ENCODE measurements at places on chromosomes 4 and X.

GRCh38 chrX:10001496-10001895 is 34.3 kb downstream of the CLDN34 start:
- DNase-seq: peak; percentile 78

- no peak for DNase-seq
Measured at GRCh38 chrX:13491061-13491460, 78.3 kb upstream of the EGFL6 start.

- no peak for DNase-seq
Measured at GRCh38 chr4:15443371-15444160, 15.7 kb downstream of the C1QTNF7 start.

GRCh38 chr4:39510348-39510929 is 16.8 kb downstream of the UGDH start:
- DNase-seq: no peak

GRCh38 chr4:8537041-8537461 is 43.1 kb upstream of the GPR78 start:
- peak; percentile 92 for DNase-seq

DNA sequence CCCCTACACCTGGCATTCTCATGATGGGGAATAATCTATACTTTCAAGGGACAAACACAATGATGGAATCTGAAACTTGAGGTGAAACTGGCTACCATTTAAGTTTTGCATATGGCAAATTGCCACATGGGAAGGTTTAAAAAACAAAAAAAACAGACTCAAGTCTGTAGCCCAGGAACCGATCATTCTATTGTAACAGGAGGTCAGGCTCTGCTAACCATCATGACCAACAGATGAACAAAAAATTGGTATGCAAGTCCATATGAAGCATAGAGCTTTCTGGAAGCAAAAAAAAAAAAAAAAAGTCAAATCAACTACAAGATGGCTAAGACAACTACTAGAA is 594.3 kb upstream of the DIPK2B start:
- no peak for DNase-seq

- peak; percentile 89 for DNase-seq
Measured at GRCh38 chr4:186676531-186677161, 47.0 kb downstream of the FAT1 start.

- DNase-seq: no peak
Measured at GRCh38 chr4:47473141-47473750, 9.7 kb upstream of the COMMD8 start.

DNA sequence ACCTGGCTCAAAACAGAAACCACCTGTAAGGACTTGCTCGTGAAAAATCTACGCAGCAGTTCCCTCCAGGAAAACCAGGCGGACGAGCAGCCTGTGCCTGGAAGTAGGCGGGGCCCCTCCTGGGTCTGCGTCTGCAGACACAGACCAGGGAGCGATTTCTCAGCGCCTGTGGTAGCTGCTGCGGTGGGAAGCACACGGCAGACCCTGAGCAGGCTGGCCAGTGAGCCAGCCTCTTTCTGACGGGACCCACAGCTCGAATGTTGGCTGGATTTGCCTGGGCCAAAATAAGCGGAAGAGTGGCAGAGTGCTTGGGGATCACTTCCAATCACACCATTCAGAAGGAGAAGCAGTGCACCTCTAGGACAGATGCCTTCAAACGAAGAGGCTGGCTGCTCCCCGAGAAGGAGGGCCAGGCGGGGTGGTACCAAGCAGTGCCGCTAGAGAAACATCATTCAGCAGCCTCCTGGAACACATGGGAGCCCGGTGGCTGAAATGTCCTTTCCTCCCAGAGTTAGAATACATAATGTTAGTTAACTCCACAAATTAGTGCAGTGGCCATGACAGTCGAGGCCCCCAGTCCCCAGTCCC is 85.9 kb downstream of the GATB start:
- DNase-seq: peak; percentile 33

DNA sequence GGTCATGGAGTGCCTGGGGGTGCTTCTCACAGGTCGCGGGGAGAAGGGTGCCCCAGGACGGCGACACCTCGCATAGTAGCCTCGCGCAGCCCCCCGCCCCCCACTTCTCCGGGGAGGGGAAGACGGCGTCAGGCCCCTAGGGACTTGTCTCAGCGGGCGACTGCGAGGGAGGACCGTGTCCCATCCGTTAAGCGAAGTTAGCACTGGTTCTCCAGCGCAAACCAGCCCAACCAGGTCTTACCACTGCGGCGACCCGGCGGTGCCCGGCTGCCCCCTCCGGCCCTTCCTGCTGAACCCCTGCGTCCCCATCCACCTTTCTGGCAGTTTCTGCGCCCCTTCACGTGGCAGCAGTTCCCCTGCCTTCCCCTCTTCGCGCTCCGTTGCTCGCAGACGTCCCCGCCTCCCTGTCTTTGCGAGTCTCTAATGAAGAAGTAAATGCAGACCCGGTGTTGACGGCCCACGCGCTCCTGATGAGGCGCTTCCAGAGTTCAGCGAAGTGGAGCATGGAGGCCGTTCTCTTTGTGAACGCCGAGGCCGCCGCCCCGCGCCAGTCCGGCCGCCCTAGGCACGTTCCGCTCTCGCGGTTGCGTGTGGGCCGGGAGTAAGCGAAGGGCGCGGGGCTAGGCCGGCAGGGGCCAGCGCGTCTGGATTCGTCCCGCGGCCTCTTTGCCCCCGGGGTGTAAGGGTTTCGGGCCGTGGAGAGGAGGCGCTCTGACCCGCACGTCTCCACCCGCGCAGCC is 3.0 kb downstream of the SLIT2 start:
- DNase-seq: peak; percentile 44

DNA sequence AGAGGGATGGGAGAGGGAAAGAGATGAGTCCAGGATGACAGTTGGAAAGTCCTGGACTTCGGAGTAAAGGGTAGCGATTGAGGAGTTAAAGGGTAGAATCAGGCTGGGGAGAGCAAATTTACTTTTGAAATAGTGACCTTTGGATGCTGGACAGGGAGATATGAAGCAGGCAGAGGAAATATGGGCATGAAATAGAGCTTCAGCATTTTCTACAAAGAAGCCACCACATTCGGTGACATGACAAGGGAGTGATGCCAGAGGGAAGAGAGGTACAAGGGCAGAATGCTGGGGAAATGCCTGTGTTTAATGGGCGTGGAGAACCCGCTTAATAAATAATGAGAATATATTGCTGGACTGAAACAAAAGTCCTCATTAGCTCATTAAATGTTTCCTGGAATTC is 92.7 kb downstream of the TBL1X start:
- DNase-seq: no peak

GRCh38 chr4:13545394-13545808 is 1.1 kb upstream of the NKX3-2 start:
- no peak for DNase-seq

- DNase-seq: peak; percentile 62
Measured at GRCh38 chr4:121794505-121795188, 6.5 kb upstream of the EXOSC9 start.

DNA sequence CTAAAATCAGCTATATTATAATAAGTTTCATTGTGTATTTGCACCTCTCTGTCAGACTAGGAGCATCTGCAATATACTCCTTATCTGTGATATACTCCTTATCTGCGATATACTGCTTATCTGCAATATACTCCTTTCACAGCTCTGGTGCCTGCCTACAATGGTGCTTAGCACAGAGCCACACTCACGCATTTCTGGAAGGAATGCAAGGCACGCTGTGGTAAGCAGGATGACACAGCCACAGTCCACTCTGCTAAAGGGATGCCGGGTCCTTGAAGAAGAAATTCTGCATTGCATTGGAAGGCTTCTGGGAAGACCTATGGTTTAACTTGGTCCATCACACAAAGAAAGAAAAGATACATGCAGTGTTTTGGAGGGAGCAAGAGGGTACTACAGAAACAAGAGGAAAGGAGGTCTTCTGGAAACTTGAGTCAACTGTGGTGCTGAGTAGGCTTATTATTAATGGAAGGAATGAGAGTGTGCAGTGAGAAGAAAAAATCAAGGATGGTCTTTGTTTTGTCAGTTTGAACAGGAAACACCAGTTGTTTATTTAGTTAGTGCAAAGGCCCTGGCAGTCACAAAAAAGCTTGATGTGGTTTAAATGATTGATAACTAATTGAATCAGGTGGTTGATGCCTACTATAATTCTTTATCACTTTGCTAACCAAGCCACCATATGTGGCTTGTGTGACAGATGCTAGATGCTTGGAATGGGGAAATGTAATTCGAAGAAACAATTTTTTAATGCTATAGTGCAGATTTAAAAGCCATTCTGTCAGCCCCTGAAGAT is 342.3 kb downstream of the GRXCR1 start:
- peak; percentile 25 for DNase-seq

DNA sequence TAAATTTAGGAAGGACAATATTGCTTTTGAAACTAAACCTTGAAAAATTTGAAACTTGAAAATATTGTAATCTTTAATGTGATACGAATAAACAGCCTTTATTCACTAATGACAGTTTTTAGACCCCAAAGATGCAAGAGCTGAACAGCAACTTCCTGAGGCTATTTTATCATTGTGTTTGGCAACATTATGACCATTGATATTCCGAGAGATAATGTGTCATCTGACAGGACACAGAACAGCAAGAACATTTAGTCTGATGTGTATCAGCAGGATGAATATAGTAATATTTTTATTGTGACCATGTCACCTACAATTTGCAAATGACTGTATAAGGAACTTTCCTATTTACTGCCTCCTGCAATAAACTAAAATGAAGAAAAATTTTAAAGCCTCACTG is 316.0 kb downstream of the ADAM29 start:
- DNase-seq: no peak

- DNase-seq: no peak
Measured at GRCh38 chr4:79175716-79176115, 150.1 kb downstream of the NAA11 start.

DNA sequence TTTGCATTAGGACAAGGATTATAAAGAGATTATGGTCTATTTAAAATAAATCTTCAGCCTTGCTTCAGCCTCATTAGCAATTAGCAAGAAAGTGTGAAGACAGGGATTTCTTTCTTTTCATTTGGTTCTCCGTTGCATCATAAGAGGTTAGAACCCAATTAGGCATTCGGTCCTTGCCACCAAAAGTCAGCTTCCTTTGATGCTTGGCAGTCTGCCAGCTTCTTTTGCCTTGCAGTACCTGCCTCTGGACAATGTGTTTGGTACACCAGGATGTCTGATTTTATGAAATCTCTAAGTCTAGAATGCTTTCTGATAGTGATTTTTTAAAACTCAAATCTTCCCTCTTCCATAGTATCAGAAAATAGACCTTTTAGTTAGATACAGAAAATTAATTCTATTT is 12.4 kb downstream of the SMIM20 start:
- no peak for DNase-seq

- DNase-seq: no peak
Measured at GRCh38 chr4:172243551-172243950, 430.3 kb downstream of the GALNTL6 start.

DNA sequence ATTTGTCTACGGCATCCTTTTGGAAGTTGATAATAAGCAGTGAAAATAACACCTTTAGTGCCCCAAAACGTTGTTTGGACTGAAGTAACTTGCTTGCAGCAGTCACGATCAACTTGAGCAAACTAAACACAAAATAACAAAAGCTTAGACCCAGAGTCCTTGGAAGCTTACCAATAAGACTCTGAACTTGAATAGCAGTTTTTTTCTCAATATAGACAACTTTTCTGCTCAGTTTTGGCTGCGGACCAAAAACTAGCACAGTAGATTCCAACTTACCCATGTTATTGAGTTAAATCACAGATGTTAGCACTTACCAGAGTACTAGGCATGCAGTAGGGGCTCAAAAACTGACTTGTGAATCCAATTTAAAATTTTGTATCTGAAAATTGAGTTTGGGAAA is 746.9 kb downstream of the PCDH19 start:
- DNase-seq: no peak

- no peak for DNase-seq
Measured at GRCh38 chr4:98260047-98260578, 1.1 kb upstream of the RAP1GDS1 start.

DNA sequence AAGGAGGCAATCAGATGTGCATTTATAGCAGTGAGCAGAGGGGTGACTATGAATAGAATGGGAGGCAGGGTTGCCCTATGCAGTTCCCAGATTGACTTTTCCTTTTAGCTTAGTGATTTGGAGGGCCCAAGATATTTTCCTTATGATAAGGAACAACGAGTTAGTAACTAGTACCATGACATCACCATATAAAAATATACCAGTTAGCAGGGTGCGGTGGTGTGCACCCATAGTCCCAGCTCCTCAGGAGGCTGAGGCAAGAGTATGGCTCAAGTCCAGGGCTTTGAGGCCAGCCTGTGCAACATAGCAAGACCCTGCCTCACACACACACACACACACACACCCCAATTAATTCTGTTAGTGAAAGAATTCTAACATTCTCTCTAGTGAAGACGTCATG is 53.0 kb downstream of the IL13RA2 start:
- no peak for DNase-seq

GRCh38 chr4:136489101-136489500 is 1043.2 kb downstream of the PCDH18 start:
- no peak for DNase-seq

- DNase-seq: no peak
Measured at GRCh38 chrX:19906293-19906692, 18.9 kb upstream of the SH3KBP1 start.

- DNase-seq: no peak
Measured at GRCh38 chr4:1380368-1381151, 25.7 kb downstream of the NKX1-1 start.
